Left renal pelvis (tissue), 4 donors: ENCODE measurements at places on chromosomes 4 and X. TPM values are rescaled to one million over a fixed set of nuclear protein-coding genes. Genes with fewer than 3 reads are reported as not detected.

The CT45A5 gene
- not detected for polyA plus RNA-seq

The CLRN2 gene
- not detected for polyA plus RNA-seq

GRCh38 chr4:183008492-183008891, 90.6 kb upstream of the WWC2 start:
- DNase-seq: peak; percentile 17

The RPL9 gene
- 1,798 TPM for polyA plus RNA-seq

The SH3TC1 gene
- 18.3 TPM for polyA plus RNA-seq

The VCX gene
- not detected for polyA plus RNA-seq

DNA sequence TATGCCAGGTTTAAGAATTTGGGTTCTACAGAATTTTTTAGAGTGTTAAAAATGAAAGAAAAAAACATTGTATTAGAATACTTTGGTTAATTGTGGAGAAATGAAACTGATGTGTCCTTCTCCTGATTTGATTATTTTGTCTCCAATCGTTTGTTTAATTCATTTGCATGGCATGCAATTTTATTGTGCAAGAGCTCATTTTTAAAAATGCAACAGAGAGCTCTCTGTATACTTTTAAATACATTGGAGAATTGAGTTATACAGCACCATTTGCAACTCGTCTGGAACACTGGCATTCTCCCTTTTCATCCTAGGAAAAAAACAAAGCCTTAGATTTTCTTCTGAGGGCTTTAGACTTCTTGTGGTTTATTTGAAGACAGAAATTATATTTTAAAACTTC, 689 bp downstream of the EXOC1L start:
- no peak for DNase-seq

DNA sequence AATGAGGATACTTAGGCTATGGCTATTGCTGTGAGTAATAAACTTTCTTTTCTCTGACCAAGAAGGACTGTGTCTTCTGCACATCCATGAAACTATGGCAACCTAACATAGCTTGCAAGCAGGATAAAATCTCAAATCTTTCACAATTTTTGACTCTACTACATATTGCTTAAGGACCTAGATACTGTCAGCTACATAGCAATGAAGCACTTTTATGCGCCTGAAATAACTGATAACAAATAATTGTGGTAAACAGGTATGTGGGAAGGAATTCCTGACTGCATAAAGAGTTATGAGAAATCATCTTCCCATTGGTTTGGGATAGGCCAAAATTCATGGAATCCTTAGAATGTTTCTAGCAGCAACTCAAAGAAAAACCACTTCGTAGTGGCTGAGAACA, 41.2 kb upstream of the PDGFC start:
- no peak for DNase-seq
